AG09319 (cell line): ENCODE measurements at places on chromosomes 5 and 9.

DNA sequence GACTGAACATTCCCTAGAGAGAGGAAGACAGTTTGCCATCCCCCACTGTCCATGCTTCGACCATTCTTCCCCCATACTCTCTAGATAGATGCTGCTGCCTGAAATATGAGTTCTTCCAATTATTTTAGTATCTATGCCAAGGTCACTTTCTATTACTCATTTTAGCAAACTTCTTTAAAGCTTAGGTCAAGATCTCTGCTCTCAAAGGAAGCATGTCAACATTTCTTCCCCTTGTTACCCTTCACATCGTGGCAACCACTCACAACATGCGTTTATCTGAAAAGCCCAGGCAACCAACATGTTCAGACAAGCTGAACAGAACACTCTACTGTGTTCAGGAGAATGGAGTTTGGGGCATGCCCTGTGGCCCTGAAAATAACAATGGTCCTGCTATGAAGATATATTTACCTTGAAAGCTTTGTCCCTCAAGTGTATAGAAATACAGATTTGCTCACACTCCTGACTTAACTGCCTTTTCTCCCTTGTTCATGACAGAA is 138.4 kb upstream of the KIF2A start:
- no peak for DNase-seq

DNA sequence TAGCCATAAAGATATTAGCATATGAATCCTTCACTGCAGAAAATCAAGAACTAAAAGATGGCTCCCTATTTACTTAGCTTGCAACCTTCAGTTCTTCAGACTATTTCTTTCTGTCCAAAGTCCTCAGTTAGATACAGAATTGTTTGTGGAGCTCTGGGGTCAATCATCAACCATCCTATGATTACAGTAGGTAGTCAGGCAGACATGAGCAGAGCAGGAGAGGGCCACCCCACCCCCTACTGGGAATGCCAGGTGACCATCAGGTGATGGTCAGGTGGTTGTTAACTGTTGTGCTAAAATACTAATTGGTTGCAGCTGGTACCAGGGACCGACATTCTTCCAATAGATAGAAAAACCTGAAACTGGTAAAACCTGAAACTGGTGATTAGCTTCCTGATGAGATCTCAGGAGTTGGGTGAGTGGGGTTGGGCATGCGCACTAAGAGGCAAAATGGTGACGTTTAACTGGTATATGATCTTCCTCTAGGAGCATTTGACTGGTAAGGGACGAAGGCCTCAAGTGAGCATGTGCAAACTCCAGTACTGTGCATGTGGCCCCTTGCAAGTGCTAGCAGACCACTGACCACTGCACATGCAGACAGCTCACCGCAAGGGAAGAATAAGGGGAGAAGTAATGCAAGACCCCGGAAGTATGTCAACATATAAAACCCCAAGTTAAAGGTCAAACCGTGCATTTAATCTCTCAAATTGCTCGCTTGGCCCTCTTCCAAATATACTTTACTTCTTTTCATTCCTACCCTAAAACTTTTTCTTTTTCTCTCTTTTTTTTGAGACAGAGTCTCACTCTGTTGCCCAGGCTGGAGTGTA is 13.6 kb downstream of the C9orf57 start:
- no peak for DNase-seq

- no peak for DNase-seq
These were observed 60.8 kb downstream of the TTC39B start for GRCh38 chr9:15246243-15246642.

DNA sequence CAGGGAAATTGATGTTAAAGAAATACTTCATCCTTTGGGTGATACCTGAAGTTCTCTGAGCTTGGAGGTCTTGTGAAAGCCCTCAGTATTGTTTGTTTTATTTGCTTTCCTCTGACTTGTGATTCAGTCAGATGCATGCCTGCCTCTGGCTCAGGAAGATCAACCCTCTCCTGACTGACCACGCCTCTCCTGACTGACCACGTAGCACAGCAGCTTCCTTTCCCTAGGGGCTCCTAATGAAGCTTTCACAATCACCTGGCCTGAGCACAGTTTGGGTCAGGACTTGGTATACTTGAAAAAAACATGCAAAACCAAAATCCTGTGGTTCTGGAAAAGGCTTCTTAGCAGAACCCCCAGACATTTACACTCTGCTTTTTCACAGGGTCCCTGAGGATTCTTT is 3.8 kb downstream of the TGFBI start:
- no peak for DNase-seq

DNA sequence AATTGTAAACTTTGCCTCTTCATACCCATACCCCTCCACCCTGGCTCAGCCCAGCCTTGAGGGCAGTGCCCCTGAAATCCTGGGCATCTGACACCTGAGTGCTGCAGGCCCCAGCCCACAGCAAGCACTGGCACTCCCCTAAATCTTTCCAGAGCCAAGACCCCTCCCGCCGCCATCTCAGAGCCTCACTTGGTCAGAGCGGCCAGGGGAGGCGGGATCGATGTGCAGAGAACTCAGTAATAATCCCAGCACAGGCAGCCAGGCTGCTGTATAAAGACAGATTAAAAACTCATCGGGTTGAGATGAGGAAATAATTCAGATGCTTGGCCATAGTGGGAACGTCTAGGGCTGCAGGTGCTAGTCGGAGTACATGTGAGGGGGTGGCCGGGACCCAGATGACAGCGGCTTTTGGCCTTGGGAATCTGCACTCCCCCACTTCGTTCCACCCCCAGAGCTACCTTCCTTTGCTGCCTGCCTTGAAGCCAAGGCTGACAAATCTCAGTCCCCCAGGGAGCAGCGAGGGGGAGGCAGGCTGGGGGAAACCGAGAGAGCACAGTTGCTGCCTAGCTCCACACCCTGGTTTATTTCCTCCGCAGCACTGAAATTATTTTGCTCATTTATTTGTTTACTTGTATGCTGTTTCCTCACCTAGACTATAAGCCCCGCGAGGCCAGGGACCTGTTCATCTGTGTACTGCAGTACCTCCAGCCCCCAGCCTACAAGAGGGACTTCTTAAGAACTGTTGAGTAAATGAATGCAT is 19.5 kb upstream of the ARAP3 start:
- DNase-seq: no peak

DNA sequence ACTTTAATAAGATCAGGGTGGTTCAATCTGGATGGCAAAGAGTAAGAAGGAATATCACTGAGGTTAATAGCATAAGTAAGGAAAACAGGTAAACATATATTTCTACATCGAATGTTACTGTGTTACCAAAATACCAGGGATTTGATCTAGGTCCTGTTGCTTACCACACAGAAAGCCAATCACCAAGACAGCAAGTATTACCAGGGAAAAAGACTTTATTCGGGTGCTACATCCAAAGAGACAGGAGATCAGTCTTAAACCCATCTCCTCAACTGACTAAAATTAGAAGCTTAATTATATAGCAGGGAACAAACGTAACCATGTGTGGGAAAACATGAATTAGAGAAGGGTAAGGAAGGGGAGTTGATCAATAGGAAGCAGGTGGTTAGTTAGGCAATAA is 500.1 kb downstream of the EFNA5 start:
- no peak for DNase-seq

DNA sequence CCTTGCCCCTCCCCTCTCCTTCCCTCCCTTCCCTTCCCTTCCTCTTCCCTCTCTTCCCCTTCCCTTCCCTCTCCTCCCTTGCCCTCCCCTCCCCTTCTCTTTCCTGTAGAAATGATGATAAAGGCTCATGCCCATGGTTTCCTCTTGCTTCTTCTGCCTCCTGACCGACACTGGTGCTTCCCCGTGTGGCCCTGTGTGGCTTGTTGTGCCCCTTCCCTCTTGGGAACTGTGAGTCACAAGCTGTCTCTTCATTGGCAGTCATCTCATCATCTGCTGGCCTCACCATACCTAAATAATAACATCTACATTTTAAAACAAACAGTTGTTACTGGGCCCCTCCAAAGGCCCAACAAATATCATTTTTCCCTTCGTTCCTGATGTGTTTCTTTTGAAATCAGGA is 11.7 kb upstream of the CARNMT1 start:
- DNase-seq: no peak

DNA sequence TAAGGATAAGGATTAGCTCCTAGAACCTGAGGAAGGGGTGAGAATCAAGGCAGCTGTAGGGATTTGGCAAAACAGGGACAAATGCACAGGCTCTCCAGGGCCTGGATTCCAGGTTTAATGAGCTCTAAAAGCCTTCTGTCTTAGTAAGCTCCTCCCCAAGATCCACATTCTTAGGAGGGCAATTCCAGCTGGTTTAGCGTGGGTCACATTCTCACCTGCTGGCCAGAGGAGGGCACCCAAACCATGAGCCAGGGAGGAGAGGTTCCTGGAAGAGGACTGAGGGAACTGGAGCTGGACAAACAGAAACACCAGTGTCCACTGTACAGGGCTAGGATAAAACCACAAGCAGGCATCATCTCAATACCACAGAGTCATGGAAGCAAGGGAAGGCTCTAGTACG is 480.0 kb downstream of the CCDC171 start:
- no peak for DNase-seq

DNA sequence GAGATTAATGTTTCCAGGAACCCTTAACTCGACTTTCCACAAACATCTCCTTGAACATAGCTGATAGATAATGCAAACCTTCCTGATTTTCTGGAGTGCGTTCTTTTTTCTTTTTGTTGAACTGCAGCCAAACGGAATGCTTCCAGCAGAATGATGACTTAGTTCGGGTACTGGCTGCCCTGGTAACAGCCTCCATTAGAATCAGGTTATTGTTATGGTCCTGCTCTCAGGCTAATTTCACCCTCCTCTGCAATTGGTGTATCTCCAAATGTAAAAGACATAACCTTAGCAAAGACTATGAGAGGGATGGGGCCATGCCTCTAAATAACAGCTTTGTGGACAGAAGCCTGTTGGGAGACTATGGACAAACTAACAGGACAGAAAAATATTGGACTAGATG is 116.5 kb downstream of the PDE4D start:
- DNase-seq: no peak

DNA sequence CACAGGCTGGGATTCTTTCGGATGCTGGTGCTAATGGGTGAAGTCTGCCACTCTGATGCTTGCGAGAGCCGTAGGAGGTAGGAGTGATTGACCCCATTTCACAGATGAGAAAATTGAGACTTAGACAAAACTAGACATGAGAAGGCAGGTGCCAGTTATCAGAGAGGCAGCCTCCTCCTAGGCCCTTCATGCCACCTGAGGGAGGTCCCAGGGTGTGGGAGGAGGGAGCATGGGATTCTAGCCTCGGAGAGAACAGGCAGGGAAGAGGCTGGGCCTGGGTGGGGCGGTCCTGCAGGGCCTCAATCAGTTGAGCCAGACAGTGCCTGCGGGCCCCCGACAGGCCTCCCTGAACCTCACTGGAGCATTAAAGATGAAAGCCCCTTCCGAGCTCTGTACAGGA is 112.4 kb downstream of the COL23A1 start:
- no peak for DNase-seq

- peak; percentile 67 for DNase-seq
These were observed 865 bp upstream of the SLC22A4 start for GRCh38 chr5:132293066-132293991.

DNA sequence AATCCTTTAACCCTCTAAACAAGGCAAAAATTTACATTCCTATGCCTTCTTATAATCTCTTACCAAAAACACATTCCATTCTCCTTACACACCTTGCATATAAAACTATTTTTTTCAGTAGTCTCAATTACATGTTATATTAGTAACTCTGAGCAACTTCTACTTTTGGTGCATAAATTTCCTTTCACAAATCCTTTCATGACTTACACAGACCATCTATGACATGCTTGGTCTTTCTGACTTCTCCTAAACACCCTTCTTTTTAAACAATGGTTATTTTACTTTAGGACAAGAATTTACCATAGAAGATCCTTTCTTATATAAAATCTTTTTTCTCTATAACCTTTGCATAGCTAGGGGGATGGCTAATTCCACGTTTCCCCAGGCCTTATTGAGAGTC is 208.0 kb upstream of the ARRDC3 start:
- DNase-seq: no peak

DNA sequence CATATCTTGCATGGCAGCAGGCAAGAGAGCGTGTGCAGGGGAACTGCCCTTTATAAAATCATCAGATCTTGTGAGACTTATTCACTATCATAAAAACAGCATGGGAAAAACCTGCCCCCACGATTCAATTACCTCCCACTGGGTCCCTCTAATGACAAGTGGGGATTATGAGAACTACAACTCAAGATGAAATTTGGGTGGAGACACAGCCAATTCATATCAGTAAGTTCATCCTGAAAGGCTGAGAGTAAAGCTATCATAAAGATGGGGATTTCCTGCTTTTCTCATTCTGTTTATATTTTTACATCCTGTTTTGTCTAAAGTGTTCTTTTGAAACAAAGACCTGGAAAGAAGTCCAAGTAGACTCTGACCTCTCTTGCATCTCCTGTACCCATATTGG is 28.9 kb upstream of the IL33 start:
- DNase-seq: no peak

GRCh38 chr5:51691538-51692079 is 308.4 kb downstream of the ISL1 start:
- no peak for DNase-seq

GRCh38 chr9:125580701-125581286 is 126.2 kb downstream of the MAPKAP1 start:
- no peak for DNase-seq

- DNase-seq: no peak
These were observed 164.2 kb downstream of the FGF1 start for GRCh38 chr5:142521706-142522105.

- no peak for DNase-seq
These were observed 207.2 kb downstream of the NFIB start for GRCh38 chr9:14106699-14107098.

GRCh38 chr5:131366428-131366827 is 102.6 kb downstream of the CDC42SE2 start:
- DNase-seq: no peak

- DNase-seq: no peak
These were observed 2.1 kb downstream of the S1PR3 start for GRCh38 chr9:88993327-88993726.

- peak; percentile 44 for DNase-seq
These were observed 62.3 kb downstream of the RAPGEF1 start for GRCh38 chr9:131677444-131678180.

DNA sequence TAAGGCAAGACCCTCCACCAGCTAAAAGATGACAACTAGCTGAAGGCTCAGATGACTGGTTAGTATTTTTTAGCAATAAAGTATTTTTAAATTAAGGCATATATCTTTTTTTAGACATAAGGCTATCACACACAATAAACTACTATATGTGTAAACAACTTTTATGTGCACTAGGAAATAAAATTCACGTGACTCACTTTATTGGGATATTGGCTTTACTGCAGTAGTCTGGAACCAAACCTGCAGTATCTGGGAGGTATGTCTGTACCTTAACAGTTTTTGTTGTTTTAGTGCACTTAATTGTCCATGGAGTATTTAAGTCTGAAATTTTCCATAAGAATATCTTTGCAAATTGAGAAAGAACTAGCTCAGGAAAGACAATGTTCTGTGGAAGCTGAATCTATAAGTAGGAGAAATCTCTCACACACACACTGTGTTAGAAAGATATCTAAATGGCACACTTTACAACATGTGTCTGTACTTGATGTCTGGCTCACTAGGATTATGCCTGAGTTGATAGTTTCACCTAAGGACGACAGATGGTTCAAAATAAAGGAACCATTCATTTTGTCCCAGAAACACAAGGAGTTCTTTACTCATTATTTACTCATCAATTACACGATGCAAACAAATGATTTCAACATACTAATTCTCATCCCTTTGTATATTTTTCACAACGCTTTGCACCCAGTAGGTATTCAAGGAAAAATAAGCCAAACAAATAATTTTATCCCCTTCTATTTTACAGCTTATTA is 4.6 kb downstream of the RAPGEF6 start:
- DNase-seq: no peak

GRCh38 chr5:160359816-160360215 is 10.6 kb downstream of the C1QTNF2 start:
- no peak for DNase-seq
